ENCODE measurements at places on chromosomes 2 and 18.

DNA sequence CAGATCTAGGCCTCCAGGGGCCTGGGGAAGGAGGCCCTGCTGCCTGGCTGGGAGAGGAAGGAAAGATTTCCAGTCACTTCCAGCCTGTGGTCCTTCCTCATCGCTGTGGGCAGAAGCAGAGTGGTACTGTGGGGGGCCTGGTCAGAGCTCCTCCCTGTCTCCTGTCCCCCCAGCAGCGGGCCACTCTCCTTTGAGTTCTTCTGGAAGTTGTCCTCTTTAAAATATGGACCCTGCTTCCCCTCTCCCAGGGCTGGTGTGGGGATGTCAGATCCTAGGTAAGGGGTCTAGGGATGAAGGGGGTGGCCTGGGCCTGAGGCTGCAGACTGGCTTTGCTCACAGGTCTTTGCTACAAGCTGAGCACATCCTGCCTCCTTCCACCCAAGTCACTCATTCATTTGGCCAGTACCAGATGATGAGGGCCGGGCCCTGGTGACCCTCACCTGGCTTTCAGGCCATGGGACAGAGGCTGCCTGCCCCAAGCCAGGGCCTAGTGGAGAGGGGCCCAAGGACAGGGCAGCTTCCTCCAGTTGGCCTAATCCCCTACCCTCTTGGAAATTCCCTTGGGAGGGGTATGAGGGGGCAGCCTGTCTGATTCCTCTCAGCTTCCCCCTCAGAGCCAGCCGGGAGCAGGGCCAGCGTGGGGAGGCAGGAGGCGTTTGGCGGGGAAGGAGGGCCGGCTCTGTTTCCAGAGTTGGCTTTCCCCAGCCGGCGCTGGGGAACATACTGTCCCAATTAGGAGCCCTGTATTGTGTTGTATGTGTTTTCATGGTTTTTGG lies 231.9 kb downstream of the DYSF start:
- DNase-seq = no peak

GRCh38 chr2:74096052-74096451 lies 51.7 kb downstream of the BOLA3 start:
- no peak for DNase-seq

GRCh38 chr2:56484906-56485305 lies 301.1 kb downstream of the CCDC85A start:
- no peak for DNase-seq

DNA sequence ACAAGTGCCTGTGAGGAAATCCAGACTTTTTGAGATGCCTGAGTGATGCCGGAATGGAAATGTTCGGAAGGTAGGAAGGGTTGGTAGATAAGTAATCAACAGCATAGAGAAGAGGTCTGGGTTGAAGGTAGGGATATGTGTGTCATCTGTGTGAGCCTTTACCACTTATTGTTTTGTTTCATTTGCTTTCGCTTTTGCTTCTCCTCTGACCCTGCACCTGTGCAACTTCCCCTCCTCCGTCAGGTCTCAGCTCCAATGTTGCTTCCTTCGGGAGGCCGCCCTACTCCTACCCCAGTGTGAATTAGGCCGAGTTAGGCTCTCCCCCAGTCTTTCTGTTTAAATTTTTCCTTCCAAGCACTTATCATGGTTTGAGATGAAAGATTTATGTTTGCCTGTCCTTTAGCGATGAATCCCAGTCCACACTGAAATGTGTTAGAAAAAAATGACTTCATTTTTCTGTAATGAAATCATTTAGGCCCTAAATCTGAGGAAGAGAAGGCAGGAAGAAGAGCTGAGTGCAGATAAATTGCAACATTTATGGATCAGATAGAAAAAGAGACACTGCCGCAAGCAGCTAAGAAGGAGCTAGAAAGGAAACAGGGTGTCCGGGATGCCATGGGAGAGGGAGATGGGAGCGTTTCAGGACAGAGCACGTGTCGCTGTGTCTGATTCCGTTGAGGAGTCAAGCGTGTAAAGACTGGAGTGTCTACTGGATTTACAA lies 139.6 kb upstream of the PELI1 start:
- no peak for DNase-seq

GRCh38 chr2:47014564-47015051 lies 99.0 kb upstream of the MCFD2 start:
- DNase-seq = no peak

DNA sequence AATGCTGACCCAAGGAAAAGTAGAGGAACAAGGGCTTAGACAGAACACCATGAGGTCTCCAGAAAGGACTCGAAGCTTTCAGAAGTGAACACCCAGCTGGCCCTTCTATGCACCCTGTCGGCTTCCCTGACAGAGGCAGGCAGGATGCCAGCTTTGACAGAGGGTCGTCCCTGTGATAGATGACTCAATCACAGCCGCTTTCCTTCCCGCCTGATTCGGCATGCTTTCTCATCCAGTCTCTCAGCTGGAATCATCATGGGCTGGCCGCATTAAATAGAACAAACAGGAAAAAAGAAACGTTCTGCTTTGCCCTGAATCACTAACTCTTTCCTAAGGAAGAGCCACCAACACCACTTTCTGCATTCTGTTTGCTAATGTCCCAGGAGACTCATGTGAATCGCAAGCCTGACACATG lies 140.3 kb upstream of the RAB12 start:
- no peak for DNase-seq

GRCh38 chr18:79795446-79795845 lies 2.3 kb upstream of the KCNG2 start:
- no peak for DNase-seq

- DNase-seq = no peak
These were observed 248.8 kb downstream of the AGPS start for GRCh38 chr2:177641331-177641730.

DNA sequence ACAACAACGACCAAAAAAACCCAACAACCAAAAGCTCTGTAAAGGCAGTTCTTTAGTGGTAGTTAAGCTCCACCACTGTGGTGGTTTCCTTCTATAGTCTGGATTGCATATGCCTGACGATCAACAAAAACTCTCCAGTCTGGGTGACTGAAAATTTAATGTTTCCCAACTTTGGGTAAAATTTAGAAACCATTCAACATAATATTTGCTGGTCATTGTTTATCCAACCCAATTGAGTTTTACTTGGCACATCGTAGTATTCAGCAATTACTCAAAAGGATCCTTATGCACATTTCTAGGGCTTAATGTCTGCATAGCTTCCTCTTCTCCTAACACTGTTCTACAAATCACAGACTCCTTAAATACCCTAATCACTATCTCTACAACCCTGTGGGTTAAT lies 1080.2 kb upstream of the NRXN1 start:
- no peak for DNase-seq

DNA sequence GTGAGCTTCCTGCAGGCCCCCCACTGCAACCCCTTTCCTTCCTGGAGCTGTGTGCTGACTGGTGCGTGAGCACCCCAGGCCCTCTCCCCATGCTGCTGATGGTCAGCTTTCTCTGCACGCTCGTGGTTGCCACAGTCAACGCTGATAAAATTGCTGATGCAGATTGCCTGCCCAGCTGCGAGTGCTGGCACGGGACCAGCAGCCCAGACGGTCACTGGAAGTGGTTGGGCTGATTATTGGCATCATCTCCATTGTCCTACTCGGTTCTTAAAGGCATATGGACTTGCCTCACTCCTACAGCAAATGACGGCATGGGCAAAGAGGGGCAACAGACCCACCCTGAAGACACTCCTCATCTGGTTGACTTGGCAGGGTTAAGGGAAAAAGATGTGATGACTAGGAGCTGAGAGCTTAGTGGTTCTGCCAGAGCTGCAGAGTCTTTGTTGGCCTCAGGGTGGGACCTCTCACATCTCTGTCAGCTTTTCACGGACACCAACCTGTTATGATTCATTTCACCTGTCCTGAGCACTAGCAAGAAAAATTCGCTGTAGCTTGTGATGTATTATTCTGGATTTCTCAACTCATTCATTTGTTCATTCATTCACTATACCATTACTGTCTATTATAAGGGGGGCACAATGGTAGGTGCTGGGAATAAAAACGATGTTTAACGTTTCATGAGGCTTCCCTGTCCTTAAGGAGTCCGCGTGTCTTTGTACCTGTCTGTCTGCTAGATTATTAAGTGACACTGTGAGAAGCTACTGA lies 38.4 kb downstream of the PAX8 start:
- DNase-seq = no peak

- DNase-seq = no peak
These were observed 912 bp upstream of the LAPTM4A start for GRCh38 chr2:20052229-20052851.

- no peak for DNase-seq
These were observed 22.0 kb downstream of the SLC14A1 start for GRCh38 chr18:45745817-45746461.

DNA sequence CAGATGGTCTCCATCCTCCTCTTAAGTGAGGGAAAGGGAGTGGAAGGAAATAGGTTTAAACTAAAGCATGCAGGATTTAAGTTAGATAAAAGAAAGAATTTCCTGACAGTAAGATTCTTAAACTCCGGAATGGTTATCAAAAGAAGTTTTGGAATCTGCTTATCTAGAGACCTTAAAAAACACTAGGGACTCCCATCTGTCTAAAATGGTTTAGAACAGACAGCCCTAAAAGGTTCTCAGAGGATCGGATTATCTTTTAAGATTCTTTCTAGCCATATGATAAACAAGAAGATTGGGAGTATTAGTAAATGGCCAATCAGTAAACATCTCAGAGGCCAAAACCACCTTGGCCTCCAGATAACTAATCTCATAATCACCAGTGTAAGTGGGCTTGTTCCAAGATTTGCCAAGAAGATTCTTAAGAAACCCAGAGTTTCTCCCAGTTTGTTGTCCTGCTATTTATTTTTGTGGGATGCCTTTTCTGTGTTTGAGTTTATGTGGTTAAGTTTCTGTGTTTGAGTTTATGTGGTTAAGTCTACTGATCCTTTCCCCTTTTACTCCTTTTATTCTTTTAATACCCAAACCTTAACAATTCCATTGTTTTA lies 314.9 kb upstream of the NRP2 start:
- no peak for DNase-seq

- no peak for DNase-seq
These were observed 1.2 kb downstream of the TFPI start for GRCh38 chr2:187552828-187553681.

- no peak for DNase-seq
These were observed 111.3 kb downstream of the CPS1 start for GRCh38 chr2:210667711-210668110.

- no peak for DNase-seq
These were observed 15.0 kb downstream of the MLPH start for GRCh38 chr2:237501892-237502513.

- no peak for DNase-seq
These were observed 32.8 kb upstream of the DOCK10 start for GRCh38 chr2:225074919-225075681.

DNA sequence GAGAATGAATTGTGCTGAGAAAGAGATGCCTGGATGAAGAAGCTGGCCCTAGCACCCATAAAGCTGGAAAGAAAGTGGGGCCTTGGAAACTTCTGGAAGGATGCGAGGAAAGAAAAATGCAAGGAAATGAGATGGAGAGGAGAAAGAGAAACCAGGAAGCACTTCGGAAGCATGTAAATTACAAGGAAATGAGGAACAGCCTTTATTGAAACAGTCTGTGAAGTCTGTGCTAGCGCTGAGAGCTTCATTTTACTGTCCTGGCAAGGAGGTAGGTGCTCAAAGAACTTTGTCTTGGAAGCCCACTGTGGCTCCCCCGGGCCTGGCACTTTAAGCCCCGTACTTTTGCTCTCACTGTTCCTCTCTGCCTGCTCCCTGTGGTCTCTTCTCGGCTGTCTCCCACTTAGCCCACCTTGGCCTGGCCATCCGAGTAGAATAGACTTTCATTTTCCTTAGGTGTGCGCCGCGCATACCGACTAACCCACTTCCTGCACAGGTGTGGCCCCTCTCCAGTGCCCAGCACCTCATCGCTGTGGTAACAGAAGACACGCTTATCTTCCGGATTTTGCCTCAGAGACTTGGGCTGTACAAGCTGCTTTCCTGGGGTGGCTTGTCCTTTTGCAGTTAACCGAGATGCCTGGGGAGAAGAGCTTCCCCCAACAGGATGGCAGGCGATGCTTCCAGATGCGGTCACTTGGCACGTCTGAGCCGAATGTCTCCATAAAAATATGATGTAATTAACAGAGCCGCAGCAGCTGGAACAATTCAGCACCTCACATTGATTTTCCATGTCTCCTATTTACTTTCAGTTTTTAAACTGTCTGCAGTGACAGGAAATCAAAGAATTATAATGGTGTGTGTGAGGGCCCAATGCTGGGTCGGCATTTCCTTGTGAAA lies 199.6 kb downstream of the HRH4 start:
- DNase-seq = no peak

- DNase-seq = no peak
These were observed 24.3 kb downstream of the BABAM2 start for GRCh38 chr2:27914805-27915175.

GRCh38 chr2:1010415-1010930 lies 59.8 kb downstream of the SNTG2 start:
- peak; percentile 59 for DNase-seq

GRCh38 chr2:239177325-239177724 lies 223.5 kb downstream of the HDAC4 start:
- DNase-seq = no peak

- peak; percentile 51 for DNase-seq
These were observed 526 bp downstream of the PRKRA start for GRCh38 chr2:178450524-178450773.

DNA sequence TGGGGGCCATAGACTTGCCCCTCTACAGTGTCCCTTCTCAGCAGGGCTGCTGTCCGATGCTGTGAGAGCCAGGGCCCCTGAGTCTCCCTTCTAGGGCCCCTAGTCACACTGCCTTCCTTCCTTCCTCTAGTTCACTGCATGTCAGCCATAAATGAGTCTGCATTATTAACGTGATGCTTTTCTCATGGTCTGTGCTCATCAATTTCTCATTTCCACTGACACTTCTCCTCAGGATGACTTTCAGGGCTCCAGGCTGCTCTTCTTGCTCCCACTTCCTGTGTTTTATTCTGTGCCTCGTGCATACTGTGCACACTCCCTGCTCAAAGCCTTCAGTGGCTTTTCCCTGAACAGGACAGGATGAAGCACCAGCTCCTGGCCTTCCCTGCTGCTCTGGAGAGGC lies 146.5 kb downstream of the FAM210A start:
- no peak for DNase-seq
